A673 (cell line): ENCODE measurements at places on chromosomes 6 and 20. TPM values are rescaled to one million over a fixed set of nuclear protein-coding genes. Genes with fewer than 3 reads are reported as not detected.

GRCh38 chr6:73800997-73801396 is 105.0 kb downstream of the CD109 start:
- DNase-seq = no peak
- H3K4me1 ChIP-seq = peaks cover 13% of the 10 kb centered on the region
- H3K27me3 ChIP-seq = no peaks in the 10 kb centered on the region
- H3K4me3 ChIP-seq = no peak overlapping the region
- H3K36me3 ChIP-seq = no peaks in the 10 kb centered on the region
- no peak overlapping the region for H3K27ac ChIP-seq

DNA sequence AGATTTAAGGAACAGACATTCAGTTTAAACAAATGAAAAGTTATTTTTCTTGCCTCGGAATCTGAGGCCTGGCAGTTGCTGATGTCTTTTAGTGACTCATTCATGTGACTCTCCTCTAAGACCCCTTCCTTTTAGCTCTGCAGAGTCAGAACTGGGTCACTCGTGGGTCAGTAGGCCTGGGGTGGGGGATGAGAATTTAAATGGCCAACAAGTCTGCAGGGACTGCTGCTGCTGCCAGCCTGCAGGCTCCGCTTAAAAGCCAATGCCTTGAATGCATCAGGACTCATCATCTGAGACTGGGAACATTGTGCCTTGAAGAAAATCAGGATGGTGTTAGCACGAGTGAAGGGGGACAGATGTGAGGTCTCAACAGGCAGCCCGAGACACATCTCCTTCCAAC is 404.3 kb downstream of the CDH26 start:
- no peak overlapping the region for H3K4me3 ChIP-seq
- no peaks in the 10 kb centered on the region for H3K27me3 ChIP-seq
- H3K36me3 ChIP-seq = no peaks in the 10 kb centered on the region
- no peaks in the 10 kb centered on the region for H3K4me1 ChIP-seq

GRCh38 chr6:75428204-75428603 is 65.4 kb downstream of the FILIP1 start:
- H3K36me3 ChIP-seq = no peaks in the 10 kb centered on the region
- DNase-seq = no peak
- no peak overlapping the region for H3K27ac ChIP-seq
- no peak overlapping the region for H3K4me3 ChIP-seq
- no peaks in the 10 kb centered on the region for H3K27me3 ChIP-seq

DNA sequence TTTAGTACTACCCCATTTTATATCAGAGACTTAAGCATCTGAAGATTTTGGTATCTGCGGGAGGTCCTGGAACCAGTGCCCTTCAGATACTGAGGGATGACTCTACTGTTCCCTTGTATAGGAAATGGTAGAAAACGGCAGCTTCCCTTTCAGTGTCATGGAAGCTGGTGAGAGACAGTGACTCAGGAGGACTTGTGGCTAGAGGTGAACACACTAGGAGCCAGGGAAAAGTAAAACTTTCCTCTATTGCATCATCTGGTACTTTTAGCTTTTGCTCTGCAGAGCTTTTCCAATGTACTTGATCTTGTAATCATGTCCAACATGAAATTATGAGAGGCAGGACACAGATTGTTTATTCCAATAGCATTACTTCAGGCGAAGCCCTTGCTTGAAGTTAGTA is 45.0 kb downstream of the RNF144B start:
- no peak overlapping the region for H3K4me3 ChIP-seq
- no peaks in the 10 kb centered on the region for H3K27me3 ChIP-seq
- no peak for DNase-seq
- H3K4me1 ChIP-seq = no peaks in the 10 kb centered on the region
- no peaks in the 10 kb centered on the region for H3K36me3 ChIP-seq
- H3K27ac ChIP-seq = no peak overlapping the region

The PACRG gene
- total RNA-seq = not detected in 2 replicates
